Activated effector memory CD4-positive, alpha-beta T cell treated with Interleukin-2 at 50 U/mL for 16 hours (primary cell): ENCODE measurements at places on chromosomes 6 and 20.

DNA sequence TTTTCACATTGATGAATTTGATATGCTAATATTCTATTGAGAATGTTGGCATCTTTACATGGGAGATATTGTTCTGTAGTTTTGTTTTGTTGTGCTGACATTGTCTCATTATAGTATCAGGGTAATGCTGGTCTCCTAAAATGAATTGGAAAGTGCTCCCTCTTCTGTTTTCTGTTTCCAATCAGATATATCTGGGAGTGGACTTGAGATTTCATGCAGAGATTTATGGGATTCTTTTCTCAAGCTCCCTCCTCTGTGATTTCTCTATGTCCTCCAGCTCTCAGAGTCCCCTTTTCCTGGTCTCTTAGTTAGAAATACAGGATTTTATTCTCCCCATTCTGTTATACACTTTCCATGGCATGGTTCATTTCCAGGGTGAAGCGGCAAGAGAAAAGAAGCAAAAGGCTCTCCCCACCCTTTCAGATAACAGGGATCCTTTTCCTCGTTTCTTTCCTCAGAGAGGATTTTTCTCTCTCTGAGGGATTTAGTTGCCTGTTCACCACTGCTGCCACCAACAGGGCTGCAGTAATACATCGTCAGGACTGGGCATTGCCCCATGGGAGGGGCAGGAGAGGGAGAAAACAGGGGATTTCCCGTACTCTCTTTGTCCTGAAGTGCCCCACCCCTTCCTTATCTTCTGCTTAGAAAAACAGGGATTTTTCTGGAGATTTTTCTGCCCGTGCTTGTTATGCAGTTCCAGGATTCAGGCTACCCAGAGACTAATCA is 59.3 kb upstream of the STMND1 start:
- no peak for DNase-seq

GRCh38 chr6:170152989-170153388 is 137.9 kb downstream of the DLL1 start:
- DNase-seq, result no peak

DNA sequence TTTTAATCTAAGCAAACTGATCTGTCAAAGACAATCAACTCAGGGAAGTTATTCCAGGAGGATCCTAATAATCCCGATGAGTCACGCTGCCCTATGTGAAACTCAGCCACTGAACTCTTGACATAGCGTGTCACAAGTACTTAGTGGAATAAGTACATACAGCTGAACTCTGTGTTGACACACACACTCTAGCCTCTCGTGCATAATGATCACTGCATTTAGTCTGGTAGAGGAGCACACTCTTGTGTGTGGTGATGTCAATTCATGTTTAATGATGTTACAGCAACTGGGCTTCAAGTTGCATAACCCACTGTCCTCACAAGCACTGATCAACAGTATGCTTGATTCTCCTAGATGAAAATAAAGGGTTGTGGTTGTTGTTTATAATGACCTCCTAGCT is 148.3 kb downstream of the HACE1 start:
- no peak for DNase-seq

DNA sequence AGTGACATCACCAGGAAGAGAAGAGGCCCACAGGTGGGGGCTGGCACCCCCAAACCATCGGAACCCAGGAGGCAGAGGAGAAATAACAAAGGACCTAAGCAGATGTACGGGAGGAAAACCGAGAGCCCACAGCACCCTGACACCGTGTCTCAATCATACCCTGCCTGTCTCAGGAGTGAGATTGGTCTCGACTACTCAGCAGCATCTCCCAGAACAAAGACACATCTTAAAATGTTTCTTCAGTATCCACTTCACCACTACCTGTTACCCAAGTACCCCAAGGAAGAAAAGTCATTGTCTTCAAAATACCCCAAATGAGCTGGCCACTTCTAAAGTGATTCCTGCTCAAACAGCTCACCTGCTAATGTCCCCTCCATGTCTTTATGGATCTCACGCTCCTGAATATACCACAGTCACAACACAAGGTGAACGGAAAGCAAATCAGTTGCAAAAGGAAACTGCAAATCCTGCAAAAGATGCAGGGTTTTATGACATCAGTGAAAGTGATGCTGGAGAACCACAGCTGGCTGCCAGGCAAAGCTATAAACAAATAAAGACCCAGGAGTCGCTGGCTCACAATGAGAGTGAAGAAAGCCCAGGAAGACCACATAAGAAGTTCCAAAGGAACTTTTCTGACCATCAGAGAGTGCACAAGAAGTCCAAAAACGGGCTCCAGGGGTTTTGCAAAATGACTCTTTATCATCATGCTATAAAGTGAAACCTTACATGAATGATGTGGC is 44.1 kb downstream of the PREX1 start:
- no peak for DNase-seq

GRCh38 chr20:17559338-17559737 is 10.5 kb upstream of the DSTN start:
- DNase-seq, result no peak

GRCh38 chr6:152948150-152948768 is 34.6 kb downstream of the FBXO5 start:
- no peak for DNase-seq

GRCh38 chr6:108452711-108453195 is 108.0 kb upstream of the FOXO3 start:
- no peak for DNase-seq

GRCh38 chr6:39824030-39824926 is 32.1 kb downstream of the DAAM2 start:
- DNase-seq, result no peak

GRCh38 chr20:42260184-42260583 is 642.0 kb upstream of the CHD6 start:
- DNase-seq, result no peak

DNA sequence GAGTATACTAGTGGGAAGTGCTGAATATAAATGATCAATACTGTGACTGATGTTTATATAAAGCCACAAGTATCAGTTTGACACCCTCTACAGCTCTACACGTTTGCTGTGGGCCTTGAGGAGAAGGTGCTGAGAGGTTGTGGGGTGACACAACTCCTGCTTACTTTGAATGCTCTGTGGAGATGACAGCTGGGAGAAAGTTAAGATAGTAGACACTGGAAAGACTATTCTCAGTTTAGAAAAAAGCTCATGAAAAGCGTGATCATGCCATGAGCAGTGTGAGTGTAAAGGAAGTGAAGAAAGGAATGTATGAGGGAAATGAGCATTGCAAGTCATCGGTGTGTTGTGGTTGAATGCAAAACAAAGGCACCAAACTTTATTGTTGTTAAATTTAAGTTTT is 215.8 kb downstream of the UTRN start:
- no peak for DNase-seq

DNA sequence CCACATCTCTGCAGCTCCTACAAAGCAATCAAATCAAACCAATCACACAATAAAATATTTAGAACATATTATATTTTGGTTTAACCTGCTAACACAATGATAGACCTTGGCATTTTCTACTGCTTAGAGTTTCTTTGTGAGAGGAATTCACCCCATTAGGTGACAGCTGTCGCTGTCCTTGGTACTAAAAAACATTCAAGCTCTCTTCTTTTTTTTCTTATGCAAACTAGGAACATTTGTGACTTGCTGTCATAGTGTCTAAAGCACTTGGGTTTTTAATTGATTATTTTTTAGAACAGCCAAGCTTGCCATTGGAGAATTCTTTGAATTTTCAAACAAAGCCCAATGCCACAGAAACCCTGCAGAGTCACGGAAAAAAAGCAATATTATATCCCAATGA is 46.4 kb downstream of the CNR1 start:
- DNase-seq, result no peak

- no peak for DNase-seq
These were observed 723 bp downstream of the MANEA start for GRCh38 chr6:95578106-95578410.

GRCh38 chr6:25387911-25388310 is 108.7 kb downstream of the CARMIL1 start:
- DNase-seq, result no peak

DNA sequence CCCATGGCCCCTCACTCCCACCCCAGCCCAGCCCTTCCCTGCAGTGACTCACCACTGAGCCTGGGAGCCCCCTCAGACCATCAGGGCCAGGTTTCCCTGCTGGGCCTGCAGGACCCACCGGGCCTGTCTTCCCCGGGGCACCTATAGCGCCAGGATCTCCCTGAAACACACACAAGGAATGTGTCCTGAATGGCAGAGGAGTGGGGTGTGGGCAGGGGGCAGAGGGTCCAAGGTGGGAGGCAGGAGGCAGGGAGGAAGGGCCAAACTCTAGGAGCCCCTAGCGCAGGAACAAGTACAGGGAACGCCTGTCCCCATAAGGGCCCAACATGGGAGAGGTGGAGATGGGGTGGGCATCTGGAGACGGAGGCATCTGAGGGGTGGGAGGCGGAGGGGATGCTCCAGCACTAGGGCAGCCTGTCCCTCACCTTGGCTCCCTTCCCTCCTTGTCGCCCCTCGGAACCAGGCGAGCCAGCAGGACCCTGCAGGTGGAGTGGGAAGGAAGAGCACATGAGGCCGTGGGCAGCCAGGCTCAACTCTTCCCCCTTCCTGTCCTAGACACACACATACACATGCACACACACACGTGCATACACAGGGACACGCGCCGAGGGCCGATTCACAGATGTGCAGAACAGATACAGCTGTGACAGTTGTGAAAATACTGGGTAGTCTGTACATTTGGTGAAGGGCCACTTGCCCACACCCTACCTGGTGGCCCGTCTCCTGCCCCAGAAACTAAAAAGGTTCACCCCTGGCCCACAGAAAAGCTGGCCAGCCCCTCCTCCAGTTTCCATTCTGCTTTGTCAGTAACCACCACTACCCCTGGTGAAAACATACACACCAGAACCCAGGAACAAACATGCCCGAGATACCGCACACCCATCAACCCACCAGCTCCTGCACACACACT is 24.6 kb downstream of the COL11A2 start:
- no peak for DNase-seq

DNA sequence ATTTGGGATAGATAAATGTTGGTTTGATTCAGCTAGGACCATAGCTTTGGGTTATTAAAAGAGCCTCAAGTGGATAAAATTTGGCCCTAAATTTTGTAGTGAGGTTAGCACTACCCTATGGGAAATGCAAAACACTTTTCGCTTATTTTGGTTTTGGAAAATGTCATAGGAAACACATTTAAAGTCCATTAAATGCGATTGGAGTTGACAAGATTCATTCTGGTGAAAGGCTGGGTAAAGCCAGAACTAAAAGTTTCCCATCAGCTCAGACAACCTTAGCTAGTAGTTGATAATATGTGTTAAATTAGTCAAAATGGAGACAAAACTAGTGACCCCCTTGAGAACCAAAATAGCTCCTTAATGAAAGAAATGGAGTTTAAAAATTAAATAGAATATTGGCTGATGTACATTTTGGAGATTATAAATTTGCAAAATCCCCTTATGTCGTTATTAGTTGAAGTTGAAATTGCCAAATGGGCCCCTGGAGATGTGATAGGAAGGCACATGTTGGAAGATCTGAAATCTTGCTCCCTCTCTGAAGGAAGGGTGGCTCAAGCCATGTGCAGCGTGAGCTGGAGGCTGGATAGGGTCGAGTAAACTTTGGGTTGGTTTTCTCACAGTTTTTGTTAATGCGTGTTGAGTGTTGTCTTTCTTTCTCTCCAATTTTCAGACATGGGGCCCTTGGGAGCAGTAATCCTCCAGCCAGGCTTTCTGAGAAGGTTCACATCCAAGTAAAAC is 72.8 kb downstream of the CD83 start:
- no peak for DNase-seq

GRCh38 chr20:52494244-52494643 is 302.7 kb upstream of the ZFP64 start:
- no peak for DNase-seq

- no peak for DNase-seq
These were observed 9.9 kb upstream of the SNX9 start for GRCh38 chr6:157813191-157813590.

DNA sequence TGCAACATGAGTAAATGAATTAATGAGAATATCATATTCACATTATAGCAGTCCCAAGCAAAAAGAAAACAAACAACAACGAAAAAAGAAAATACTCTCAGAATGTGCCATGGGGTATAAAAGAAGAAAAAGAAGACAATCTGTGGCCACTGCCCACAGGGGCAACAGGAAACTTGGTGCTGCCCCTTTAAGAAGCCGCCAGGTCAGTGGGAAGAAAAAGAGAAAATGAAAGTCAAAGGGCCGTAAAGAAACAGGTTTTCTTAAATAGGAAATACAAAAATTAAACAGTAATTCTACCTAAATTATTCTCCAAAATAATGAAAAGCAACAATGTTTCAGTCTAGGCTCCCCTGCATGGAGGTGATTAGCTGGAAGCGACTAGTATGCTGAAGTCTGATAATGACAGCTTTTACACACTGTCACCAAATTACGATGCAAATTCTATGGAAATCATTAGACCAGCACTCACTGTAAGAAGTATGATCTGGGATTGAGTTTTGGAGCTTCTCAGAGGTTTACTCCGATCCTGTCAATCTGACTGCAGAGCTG is 23.6 kb downstream of the GMDS start:
- DNase-seq, result no peak

- DNase-seq, result no peak
These were observed 140.8 kb downstream of the DTNBP1 start for GRCh38 chr6:15522026-15522425.

DNA sequence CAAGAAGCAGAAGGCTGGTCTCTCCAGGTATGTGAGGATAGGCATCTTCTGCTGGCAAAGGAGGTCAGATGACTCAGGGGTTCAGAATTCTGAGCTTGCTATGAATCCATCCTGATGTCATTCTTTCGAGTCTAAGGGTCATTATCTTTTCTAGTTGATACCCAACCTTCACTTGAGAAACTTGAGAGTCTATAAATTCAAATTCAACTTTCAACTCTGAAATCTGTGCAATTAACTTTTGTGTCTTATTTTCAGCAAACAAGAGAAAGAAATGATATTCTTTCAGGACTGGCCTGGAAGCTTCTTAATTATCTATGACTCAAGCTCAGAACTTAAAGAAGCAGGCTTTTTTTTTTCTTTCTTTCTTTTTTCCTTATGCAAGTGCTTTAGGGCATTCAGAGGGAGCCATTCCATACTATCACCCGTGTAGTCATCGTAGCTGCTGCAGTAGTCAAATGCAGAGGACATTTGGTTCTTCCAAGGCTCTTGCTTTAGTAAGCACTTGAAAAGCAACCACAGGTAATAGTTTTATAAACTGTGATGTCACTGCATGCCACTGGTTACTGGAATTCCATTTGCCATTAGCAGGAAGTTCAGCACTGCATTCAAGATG is 93.0 kb downstream of the ADTRP start:
- DNase-seq, result no peak

DNA sequence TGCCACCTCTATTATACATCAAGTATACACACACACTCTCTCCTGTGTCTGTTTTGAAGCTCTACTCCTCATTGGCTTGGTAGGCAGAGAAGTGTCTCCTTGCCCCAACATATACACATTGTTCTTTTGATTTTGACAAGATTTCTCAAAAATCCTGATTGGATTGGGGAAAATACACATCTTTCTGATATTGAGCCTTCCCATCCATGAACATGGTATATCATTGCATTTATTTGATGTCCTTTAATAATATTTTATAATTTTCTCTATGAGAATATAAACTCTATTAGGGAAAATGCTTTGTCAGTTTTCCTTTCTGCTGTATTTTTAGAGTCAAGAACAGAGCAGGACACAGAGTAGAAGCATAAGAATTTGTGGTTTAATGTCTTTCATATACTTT is 7.2 kb downstream of the TTLL9 start:
- DNase-seq, result no peak

- no peak for DNase-seq
These were observed 132.5 kb upstream of the NEDD9 start for GRCh38 chr6:11364971-11365397.

- no peak for DNase-seq
These were observed 82.4 kb upstream of the TGM3 start for GRCh38 chr20:2213401-2213800.

GRCh38 chr6:41275489-41275888 is 11.0 kb downstream of the TREM1 start:
- no peak for DNase-seq

GRCh38 chr6:47934023-47934422 is 152.2 kb downstream of the OPN5 start:
- DNase-seq, result no peak
